ENCODE measurements at places on chromosomes 11 and 22. TPM values are rescaled to one million over a fixed set of nuclear protein-coding genes. Genes with fewer than 3 reads are reported as not detected.

The DTX4 gene
- total RNA-seq, result 34.5 TPM

The CAPN1 gene
- total RNA-seq, result 125 TPM

The LBHD1 gene
- total RNA-seq, result 5.1 TPM

DNA sequence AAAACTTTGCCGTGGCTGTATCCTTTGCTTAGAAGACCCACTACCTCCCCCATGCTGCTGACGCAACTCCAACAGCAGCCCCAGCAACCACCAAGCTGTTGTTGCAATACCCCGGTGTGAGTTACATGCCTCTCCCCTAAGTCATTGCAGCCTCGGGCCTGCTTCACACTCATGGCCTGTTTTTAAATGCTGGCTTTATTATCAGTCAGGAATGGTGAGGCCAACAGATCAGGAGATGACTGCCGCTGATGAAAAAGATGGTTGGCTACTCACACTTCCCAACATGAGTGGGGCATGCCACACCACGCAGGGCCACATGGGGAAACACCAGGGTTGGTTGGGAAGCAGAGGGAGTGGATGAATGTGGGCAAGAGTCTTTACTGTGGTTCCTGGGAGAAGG lies 171.5 kb upstream of the SYT13 start:
- no peaks in the 10 kb centered on the region for H3K36me3 ChIP-seq
- no peak overlapping the region for H3K4me3 ChIP-seq
- H3K27me3 ChIP-seq, result no peaks in the 10 kb centered on the region
- no peak overlapping the region for H3K27ac ChIP-seq

DNA sequence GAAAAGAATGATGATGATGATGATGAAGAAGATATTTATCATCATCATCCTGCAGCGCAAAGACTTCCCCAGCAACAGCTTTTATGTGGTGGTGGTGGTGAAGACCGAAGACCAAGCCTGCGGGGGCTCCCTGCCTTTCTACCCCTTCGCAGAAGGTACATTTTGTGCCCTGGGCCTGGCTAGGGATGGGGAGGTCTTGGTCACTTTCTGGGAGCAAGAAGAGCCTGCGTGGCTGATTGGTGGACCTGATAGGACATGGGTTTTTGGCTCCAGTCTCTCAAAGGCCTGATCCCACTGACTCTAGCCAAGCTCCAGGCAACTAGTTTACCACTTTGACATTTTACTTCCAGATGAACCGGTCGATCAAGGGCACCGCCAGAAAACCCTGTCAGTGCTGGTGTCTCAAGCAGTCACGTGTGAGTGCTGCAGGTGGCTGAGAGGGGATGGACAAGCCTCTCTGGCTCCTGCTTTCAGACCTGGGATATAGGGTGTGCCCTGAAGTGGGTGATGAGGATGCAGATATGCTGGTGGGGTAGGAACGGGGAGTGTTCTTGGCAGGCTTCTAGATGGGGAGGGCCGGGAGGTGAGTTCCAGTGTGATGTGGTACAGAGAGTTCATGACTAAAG lies 5.3 kb downstream of the SIDT2 start:
- H3K36me3 ChIP-seq, result peaks cover 72% of the 10 kb centered on the region
- no peaks in the 10 kb centered on the region for H3K4me1 ChIP-seq
- H3K27me3 ChIP-seq, result no peaks in the 10 kb centered on the region
- no peak for DNase-seq
- no peak overlapping the region for H3K4me3 ChIP-seq
- no peak overlapping the region for H3K27ac ChIP-seq

DNA sequence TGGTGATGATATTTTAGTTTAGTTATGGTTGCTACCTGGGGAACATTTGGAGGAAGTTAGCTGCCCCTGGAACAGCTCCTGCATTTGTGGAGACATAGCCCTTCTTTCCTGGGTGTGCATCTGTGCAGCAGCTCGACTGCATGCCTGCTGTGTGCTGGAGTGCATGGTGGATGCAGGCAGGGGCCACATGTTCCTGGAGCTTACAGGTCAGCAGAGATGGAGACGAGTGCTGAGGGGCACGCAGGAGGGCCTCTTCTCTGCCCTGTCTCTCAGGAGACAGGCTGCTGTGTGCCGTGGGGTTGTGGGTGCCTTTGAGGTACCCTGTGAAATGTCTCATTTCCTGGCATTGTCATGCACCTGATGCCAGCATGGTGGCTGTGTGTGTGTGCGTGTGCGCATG lies 87.5 kb downstream of the TBC1D22A start:
- H3K4me1 ChIP-seq, result no peaks in the 10 kb centered on the region
- H3K4me3 ChIP-seq, result no peak overlapping the region
- DNase-seq, result no peak
- H3K27me3 ChIP-seq, result no peaks in the 10 kb centered on the region

DNA sequence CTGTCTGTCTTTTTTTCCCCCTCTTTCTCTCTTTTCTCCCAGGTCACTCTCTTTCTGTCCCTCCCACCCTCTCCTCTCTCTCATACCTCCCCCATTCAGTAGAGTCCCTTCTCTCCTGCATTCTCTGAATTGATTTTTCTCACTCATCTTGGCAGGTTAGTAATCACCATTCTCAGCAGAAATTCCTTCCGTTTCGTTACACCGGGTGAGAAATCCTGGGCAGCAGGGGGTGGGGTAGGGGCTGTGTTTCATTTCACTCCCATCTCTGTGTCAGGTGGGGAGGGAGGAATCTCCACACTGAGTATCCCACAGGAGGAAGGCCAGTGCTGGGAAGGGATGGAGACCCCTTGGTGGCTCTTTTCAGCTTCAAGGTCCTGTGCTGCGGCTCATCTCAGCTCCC lies 253.5 kb downstream of the MIAT start:
- no peak overlapping the region for H3K4me3 ChIP-seq
- no peaks in the 10 kb centered on the region for H3K36me3 ChIP-seq
- DNase-seq, result no peak
- no peaks in the 10 kb centered on the region for H3K4me1 ChIP-seq
- peaks cover 10% of the 10 kb centered on the region for H3K27me3 ChIP-seq
- no peak overlapping the region for H3K27ac ChIP-seq

DNA sequence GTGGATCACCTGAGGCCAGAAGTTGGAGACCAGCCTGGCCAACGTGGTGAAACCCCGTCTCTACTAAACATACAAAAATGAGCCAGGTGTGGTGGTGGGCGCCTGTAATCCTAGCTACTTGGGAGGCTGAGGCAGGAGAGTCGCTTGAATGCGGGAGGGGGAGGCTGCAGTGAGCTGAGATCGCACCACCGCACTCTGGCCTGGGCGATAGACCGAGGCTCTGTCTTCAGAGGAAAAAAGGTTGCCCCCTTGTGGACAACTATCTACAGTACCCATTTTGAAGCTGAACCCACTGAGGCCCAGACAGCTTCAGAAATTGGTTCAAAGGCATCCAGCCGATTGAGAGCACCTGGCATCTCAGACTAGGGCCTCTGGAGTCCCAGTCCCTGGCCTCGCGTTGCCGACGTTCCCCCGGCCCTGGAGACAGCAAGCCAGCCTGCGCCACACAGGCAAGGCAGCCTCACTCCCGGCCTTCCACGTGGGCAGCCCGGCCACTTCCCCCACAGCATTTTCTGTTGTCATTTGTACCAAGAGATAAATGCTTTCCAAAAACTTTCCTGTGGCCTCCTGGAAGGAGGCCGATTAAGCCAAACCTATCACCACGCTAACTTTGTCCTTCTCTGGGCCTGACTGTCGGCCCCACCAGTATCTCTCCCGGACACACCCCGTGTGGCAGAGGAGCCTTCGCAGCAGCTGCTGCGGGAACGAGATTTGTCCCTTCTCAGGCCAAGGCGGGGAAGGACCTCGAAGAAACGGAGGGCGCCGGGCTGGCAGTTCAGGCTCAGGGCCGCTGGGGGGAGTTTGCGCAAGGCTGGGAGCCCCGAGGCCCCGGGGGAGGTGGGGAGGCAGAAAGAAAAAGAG lies 82.8 kb downstream of the FLI1 start:
- no peaks in the 10 kb centered on the region for H3K36me3 ChIP-seq
- no peak for DNase-seq
- H3K4me1 ChIP-seq, result no peaks in the 10 kb centered on the region
- H3K27ac ChIP-seq, result no peak overlapping the region
- no peaks in the 10 kb centered on the region for H3K27me3 ChIP-seq

Data from tibial nerve (tissue), 4 donors.